ENCODE measurements at places on chromosomes 11 and 22. TPM values are rescaled to one million over a fixed set of nuclear protein-coding genes. Genes with fewer than 3 reads are reported as not detected.

The ELMOD1 gene
- 95.5 TPM for total RNA-seq

The CLCF1 gene
- total RNA-seq = not detected

The STK33 gene
- total RNA-seq = 9.5 TPM

The OR51B4 gene
- 0.31 TPM for total RNA-seq

The DYNC2H1 gene
- 94.1 TPM for total RNA-seq

The WNT11 gene
- total RNA-seq = 4.4 TPM

The MS4A3 gene
- total RNA-seq = 0.16 TPM

The TMA7B gene
- total RNA-seq = not detected

The OR4X2 gene
- not detected for total RNA-seq

The BCO2 gene
- 2.8 TPM for total RNA-seq

The NPAS4 gene
- total RNA-seq = 0.16 TPM

The RASGRP2 gene
- total RNA-seq = 36.7 TPM

The DUSP8 gene
- 5.6 TPM for total RNA-seq

The OR8A1 gene
- total RNA-seq = not detected

The CCDC116 gene
- 0.16 TPM for total RNA-seq

The ZFP91 gene
- total RNA-seq = 56.0 TPM

The FBXO3 gene
- total RNA-seq = 93.9 TPM

The SPTBN2 gene
- 105 TPM for total RNA-seq

The CHRM1 gene
- total RNA-seq = 12.3 TPM

The MMP7 gene
- total RNA-seq = 0.47 TPM

The GAL3ST3 gene
- 14.0 TPM for total RNA-seq

The OR5A1 gene
- not detected for total RNA-seq

The CDC42BPG gene
- total RNA-seq = 0.16 TPM

The BTBD18 gene
- not detected for total RNA-seq

The LRP5 gene
- total RNA-seq = 15.1 TPM

The CD6 gene
- 0.16 TPM for total RNA-seq

The TSGA10IP gene
- total RNA-seq = not detected

The CYB5R2 gene
- 1.2 TPM for total RNA-seq

The PTPRCAP gene
- not detected for total RNA-seq

The TUBA8 gene
- total RNA-seq = 0.94 TPM

The BRSK2 gene
- 32.8 TPM for total RNA-seq

The OR56B4 gene
- total RNA-seq = not detected

The OMP gene
- not detected for total RNA-seq

The CPT1B gene
- 6.7 TPM for total RNA-seq

The SLC22A12 gene
- total RNA-seq = not detected

The KDM4D gene
- total RNA-seq = 1.9 TPM

The MMP26 gene
- not detected for total RNA-seq

The FGF4 gene
- not detected for total RNA-seq

The NNMT gene
- total RNA-seq = not detected

The APLNR gene
- total RNA-seq = 5.8 TPM

The CDC42EP1 gene
- total RNA-seq = 0.94 TPM

All from occipital lobe (tissue), 3 donors.